Stimulated activated CD4-positive, alpha-beta T cell treated with anti-CD3 and anti-CD28 coated beads, Interleukin-1b, Interleukin-23, amount 100 ng/mL, for 1 hour (primary cell): ENCODE measurements at places on chromosomes 6 and 20.

GRCh38 chr6:74638412-74638811 lies 567.4 kb downstream of the COL12A1 start:
- DNase-seq, result no peak

DNA sequence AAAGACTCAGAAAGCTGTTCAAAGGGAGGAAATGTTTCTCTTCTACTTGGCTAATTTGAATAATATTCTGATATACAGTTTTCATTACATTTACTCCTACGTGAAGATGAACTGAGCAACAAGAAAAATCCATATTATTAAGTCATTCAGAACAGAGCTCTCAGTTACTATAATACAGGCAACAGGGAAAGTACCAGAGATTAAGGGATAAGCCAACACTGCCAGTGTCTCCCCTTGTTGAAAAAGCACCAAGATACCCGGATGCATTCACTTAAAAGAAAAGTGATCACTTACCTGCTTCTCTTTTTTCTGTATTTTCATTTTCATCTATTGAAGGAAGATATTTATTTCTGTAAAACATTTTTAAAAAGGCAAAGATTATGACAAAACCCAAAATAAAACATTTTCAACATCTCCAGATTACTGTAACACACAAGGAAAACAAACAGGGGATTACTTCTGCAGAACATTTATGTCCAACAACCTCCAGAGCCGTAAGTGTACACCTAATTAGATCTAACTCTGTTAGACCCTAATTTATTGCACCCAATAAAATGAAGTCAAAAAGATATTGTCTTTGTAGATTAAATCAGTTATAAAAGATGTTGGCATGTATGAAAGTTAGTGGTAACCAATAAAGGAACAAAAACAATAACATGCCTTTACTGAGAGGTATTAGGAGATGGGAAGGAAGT lies 67.0 kb downstream of the CHD6 start:
- DNase-seq, result no peak

DNA sequence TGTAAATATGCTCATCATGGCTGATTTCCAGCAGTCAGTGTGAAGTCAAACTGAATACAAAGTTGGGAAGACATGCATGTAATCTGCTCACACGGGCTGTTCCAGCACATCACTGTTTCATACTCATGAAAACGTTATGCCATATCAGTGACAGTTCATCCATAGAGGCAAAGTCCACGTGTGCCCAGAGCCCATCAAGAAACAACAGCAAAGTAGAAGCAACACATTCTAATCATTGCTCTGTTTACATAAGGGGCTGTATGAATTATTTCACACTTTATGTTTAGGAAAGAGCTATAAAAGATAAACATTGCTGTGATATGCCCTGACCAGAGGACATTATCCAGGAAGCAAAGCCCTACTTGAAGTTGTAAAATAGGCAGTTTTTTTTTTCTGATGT lies 157.0 kb upstream of the ENPP5 start:
- no peak for DNase-seq

GRCh38 chr6:30171677-30172471 lies 8.5 kb downstream of the TRIM15 start:
- no peak for DNase-seq

GRCh38 chr20:37867289-37868195 lies 35.4 kb upstream of the VSTM2L start:
- DNase-seq, result no peak

DNA sequence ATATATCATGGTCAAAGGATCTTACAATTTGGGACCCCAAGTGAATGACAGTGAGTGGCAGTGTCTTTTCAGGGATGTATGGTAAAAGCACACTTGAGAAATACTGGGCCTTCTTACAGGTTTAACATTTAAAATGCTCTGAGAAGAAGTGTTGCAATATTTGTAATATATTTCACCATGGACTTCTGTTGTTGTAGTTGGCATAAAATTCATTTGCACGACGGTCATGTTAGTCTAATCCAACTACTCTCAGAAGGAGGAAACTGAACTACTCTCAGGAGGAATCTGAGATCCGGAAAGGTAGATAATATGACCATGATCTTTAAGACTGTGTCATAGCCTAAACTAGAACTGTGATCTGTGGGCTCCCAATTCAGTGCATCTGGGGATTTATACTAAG lies 700.1 kb downstream of the HDGFL1 start:
- no peak for DNase-seq

GRCh38 chr20:32438331-32438858 lies 80.3 kb downstream of the ASXL1 start:
- no peak for DNase-seq

DNA sequence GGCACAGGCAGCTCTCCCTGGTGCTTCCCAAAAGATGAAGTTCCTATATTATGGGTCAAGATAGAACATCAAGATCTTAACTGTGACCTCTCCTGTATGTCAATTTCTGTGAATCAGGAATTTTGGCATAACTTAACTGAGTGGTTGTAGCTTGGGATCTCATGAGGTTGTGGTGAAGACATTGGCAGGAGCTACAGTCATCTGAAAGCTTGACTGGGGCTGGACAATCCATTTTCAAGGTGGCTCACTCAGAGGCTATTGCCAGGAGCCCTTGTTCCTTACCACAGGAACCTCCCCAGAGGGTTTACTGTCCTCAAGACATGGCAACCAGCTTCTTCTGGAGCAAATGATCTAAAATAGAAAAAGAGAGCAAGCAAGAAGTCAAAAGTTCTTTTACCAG lies 252.2 kb downstream of the ADGB start:
- no peak for DNase-seq

DNA sequence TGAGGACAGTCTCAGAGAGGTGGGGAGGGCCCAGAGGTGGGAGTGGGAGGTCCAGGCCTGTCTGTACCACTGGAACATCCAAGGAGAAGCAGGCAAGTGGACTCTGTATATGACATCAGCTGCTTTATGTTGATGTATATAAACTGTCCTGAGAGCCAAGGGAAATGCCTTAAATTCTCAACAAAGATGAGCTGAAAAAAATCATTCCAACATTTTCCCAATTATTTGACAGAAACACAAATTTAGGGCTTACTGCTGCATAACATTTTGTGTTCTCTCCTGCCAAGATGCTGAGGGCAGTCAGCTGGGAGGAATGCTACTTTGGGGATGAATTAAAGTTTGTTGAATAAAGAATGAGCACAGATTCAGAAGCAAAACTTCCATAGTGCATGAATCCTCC lies 52.8 kb downstream of the FOXC1 start:
- no peak for DNase-seq

DNA sequence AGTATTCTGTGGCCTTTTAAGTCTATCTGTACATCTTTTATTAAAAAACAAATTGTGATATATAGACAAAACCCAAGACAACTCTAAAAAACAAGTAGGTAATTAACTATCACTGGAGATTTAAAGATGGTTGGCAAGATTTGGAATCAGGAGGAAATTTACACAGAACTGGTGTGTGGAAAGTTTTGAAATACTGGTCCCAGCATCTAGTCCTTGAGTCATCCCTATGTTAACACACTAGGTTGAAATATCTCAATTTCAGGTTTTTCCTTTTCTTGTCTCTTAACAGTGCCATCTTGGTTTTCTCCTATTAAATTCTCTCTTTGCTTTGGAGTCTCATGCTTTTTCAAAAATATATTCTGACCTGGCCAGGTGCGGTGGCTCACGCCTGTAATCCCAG lies 27.5 kb downstream of the SASH1 start:
- no peak for DNase-seq

DNA sequence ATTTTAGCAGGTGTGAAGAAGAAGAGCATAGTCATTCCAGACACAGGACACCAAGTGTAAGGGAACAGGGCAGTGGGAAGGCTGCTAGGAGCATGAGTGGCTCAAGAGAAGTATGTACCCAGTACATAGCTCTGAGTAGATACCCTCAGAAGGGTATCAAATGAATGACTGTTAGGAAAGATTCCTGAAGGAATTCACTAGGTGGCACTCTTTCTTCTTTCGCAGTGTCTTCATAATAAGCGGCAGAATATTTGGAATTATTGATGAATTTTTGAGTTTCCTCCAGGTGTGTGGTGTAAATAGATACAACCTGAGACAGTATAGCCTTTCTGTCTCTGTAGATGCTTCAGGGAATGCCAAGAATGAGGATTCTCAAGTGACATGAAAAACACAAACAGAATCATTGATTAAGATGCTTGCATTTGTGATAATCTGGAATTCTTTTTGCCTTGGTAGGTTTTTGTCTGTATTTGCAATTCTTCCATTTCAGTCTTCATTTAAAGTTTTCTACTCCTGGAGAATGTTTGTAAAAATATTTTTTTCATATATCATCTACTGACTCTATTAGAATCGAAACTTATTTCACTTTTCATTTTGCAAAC lies 264.3 kb upstream of the RIMS1 start:
- no peak for DNase-seq

DNA sequence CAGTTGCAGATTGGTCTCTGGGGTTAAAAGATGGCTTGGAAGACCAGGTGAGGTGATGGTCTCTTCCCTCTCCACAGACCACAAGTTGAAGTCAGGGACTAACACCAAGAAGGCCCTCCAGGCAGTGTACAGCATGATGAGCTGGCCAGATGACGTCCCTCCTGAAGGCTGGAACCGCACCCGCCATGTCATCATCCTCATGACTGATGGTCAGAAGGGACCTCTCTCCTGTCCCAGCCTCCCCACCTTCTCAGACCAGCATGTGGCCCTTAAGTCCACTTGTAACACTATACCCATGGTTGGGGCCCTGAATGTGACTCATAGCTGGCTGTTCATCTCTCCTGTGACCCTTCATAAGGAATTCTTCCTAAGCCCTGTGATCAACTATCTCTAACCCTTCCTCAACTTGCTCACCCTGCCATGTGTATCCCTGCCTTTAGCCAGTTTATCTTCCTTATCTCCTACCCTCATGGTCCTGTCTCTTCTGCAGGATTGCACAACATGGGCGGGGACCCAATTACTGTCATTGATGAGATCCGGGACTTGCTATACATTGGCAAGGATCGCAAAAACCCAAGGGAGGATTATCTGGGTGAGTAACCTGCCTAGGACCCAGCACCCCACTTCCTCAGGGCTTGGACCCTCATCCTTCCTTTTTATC lies 3.0 kb downstream of the CFB start:
- DNase-seq, result no peak

- DNase-seq, result no peak
These were observed 151.2 kb downstream of the ADGRG6 start for GRCh38 chr6:142452993-142453392.

- no peak for DNase-seq
These were observed 22.3 kb downstream of the PPP1R14C start for GRCh38 chr6:150165020-150165702.

GRCh38 chr6:157222201-157222981 lies 100.9 kb downstream of the TMEM242 start:
- DNase-seq, result no peak

- no peak for DNase-seq
These were observed 6.9 kb upstream of the RPS6KA2 start for GRCh38 chr6:166633732-166634535.

GRCh38 chr6:139828751-139829519 lies 454.5 kb upstream of the CITED2 start:
- no peak for DNase-seq

DNA sequence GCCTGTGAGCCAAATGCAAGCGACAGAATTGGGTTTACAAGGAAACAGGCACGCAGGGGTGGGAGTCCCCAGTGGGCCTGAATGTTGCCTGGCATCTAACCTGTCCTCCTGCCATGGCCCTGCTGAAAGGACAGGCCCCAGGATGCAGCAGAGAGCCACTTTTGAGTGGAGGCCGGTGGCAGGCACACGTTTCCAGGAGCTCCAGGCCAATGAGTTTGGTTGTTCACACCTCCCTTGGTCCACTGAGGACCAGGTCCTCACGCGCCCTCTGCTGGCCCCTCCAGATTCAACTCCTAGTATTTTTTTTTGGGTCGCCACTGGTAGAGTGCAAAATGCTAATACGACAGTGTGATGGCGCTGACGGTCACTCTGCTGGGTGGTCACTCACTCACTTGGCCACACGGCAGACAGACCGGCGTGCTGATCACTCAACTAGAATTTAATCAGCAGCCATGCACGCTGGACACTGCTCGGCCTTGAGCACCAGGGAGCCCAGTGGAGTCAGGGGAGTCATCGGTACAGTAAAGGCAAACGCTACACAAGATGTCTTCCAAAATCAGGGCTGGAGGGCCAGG lies 81.7 kb upstream of the NFATC2 start:
- DNase-seq, result peak; percentile 25

- no peak for DNase-seq
These were observed 62.4 kb upstream of the GMDS start for GRCh38 chr6:2307799-2308198.

GRCh38 chr20:4601630-4602296 lies 119.9 kb upstream of the PRND start:
- DNase-seq, result no peak

DNA sequence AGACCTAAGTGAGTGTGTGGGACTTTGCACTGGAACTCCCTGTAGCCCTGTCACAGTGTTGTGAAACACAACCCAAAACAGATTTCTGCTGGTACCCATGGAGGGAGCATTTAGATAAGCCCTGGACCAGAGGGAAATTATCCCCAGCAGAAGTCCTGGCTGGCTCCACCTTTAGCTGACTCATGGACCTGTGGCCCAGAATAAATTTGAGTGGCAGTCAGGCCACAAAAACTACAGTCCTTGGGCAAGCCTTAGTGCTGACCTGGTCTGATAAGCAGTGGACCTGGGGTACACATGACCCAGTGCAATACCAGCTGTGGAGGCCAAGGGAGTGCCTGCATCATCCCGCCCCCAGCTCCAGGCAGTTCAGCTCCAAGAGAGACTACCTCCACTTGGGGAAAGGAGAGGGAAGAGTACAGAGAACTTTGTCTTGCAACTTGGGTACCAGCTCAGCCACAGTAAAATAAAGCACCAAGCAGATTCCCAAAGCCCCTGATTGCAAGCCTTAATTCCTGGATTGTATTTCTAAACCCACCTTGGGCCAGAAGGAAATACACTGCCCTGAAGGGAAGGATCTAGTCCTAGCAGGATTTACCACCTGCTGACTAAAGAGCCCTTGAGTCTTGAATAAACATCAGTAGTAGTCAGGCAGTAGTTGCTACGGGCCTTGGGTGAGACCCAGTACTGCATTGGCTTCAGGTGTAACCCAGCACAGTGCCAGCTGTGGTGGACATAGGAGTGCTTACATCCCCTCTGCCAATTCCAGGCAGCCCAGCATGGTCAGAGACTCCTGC lies 140.4 kb upstream of the COL21A1 start:
- DNase-seq, result no peak

GRCh38 chr6:148565930-148566663 lies 180.7 kb upstream of the UST start:
- DNase-seq, result no peak

DNA sequence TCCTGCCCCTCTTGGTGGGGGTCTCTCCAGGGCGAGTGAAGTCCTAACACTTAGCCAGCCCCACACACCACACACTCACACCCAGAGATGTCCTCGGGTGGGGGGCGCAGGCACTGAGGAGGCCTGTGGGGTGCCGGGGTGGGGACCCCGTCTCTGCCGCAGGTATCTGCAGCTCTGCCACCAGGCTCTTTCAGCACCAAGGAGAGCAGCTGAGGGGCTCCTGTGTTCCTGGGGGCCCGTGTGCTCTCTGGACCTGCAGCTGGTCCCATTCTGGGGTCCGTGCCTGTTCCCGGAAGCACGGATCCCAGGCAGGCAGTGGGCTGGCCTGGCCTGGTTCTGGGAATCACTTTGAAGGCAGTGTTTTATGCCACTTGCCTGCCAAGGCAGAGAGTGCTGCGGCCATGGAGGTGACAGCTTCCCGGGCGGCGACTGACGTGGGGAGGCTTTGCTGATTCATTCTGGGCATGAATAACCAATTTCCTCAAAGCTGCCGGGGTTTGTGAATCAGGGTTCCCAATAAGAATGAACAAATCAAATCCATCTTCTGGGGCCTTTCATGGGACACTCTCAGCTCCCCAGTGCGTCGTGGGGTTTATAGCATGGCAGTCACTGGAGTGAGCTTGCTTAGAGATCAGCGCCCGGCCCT lies 54.4 kb upstream of the SLCO4A1 start:
- DNase-seq, result no peak

- no peak for DNase-seq
These were observed 69.7 kb downstream of the ECT2L start for GRCh38 chr6:138865480-138866109.
